ENCODE measurements at places on chromosomes 3 and 15.

- no peak for DNase-seq
Observed at GRCh38 chr3:33537133-33537532, 96.9 kb upstream of the UBP1 start.

- DNase-seq, result no peak
Observed at GRCh38 chr3:72142028-72142427, 357.1 kb upstream of the PROK2 start.

DNA sequence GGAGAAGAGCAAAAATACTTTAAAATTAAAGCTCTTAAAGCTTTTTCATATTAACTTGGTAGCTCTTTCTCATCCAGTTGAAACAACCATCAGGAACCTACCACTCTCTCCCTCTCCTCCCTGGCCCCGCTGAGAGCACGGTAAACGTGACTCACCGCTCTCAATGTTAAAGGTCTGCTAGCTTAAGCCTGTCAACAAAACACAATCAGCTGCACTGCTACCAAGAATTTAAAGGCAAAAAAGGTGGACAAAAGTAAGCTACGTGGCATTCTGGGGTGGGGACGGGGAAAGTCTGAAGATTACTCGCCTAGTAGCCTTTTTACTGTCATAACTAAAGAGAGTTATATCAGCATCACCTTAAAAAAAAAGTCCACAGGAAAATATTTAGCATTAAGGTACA, 8.4 kb upstream of the GP5 start:
- DNase-seq, result no peak

GRCh38 chr15:82890338-82890994, 62.1 kb downstream of the HOMER2 start:
- no peak for DNase-seq

GRCh38 chr15:70032509-70032908, 65.2 kb downstream of the TLE3 start:
- no peak for DNase-seq

- no peak for DNase-seq
Observed at GRCh38 chr15:50192926-50193620, 11.1 kb downstream of the SLC27A2 start.

DNA sequence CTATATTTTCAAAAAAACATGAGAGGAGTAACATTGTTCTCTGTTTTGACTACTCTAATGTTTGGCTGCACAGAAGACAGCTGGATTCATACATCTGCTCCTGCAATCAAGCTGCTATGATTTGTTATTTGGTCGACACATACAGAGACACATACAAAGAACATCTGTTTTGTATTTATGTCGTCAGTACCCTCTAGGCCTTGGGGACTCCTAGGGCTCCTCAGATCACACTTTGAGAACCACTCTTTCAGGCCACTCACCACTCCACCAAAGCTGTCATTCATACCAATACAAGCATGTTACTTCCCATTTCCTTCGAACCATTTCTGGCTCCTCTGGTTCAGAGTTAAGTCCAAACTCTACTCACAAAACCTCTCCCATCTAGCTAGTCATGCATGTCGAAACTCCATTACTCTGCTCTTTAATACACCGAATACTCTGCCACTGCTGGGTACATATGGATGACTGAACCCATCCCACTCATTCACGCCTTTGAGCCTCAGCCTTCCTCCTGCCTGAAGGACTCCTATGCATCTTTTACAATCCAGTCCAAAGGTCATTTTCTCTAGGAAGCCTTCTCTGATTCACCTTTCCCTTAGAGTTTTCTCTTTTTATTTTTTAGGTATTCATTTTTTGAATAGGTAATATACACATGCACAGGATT, 102.9 kb upstream of the ARHGEF3 start:
- DNase-seq, result no peak

- DNase-seq, result no peak
Observed at GRCh38 chr3:42519568-42519962, 17.1 kb downstream of the VIPR1 start.

- no peak for DNase-seq
Observed at GRCh38 chr15:68508485-68509189, 70.2 kb upstream of the CORO2B start.

- DNase-seq, result no peak
Observed at GRCh38 chr3:17686613-17687012, 55.8 kb downstream of the TBC1D5 start.

- no peak for DNase-seq
Observed at GRCh38 chr3:49024449-49024848, 2.5 kb downstream of the NDUFAF3 start.

DNA sequence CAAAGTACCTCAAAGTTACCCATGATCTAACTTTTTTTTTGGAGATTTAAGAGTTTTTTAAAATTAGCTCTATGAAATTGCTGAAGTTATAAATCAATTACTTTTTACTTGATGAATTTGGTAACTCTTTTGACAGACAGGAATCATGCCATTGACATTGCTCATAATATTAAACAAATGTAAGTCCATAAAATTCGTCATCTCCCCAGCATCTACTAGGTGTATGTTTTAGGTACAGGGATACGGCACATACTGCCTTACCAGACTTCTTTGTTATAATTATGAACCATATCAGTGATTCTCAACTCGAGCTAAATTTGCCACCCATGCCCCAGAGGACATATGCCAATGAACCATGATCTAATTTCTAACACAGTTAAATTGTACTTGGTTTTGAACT, 247.5 kb upstream of the TGFBR2 start:
- no peak for DNase-seq

GRCh38 chr15:52658955-52659354, 20.2 kb downstream of the ATOSA start:
- peak; percentile 37 for DNase-seq

DNA sequence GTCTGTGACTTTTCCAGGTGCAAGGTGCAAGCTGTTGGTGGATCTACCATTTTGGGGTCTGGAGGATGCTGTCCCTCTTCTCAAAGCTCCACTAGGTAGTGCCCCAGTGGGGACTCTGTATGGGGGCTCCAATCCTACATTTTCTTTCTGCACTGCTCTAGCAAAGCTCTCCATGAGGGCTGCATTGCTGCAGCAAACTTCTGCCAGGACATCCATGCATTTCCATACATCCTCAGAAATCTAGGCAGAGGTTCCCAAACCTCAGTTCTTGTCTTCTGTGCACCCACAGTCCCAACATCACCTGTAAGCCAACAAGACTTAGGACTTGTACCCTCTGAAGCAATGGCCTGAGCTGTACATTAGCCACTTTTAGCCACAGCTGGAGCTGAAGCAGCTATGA, 694.5 kb upstream of the BCHE start:
- DNase-seq, result no peak

DNA sequence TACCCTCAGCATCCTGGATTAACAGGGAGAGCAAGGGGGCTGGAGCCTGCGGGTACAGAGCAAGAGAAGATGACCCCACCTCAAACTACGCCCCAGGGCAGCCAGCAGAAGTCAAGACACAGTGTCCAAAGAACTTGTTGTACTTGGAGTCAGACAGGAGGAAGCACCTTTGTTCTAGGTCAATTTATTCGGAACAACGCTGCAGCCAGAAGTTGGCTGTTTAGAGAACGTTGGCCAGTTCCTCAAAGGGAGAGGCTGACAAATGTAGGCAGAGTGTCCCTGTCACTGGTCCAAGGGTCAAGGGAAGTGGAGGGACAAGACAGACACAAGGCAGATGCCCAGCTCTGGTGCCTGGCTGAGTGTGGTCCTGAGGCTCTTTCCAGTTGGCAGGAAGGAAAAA, 32.1 kb upstream of the PIAS1 start:
- no peak for DNase-seq

DNA sequence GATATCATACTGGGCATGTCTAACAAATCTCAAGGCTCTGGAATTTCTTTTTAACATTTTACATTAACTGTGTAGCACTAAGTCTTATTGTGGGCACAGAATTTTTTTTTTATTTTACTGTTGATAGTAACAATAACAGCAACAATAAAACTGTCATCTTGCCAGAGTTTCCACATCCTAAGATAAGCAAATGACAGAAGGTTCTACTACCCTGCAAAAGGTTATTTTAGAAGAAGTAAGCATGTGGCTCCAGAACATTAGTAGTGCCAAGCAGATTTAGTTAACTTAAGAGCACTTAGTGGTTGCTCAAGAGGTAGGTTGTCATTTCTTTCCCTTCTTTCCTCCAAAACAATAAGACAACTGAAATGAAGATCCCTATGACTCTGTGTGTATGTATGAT, 743.0 kb upstream of the CBLB start:
- DNase-seq, result no peak

GRCh38 chr3:75981401-75981800, 196.1 kb upstream of the ZNF717 start:
- no peak for DNase-seq

GRCh38 chr3:150429767-150430671, 21.9 kb downstream of the TSC22D2 start:
- DNase-seq, result no peak

DNA sequence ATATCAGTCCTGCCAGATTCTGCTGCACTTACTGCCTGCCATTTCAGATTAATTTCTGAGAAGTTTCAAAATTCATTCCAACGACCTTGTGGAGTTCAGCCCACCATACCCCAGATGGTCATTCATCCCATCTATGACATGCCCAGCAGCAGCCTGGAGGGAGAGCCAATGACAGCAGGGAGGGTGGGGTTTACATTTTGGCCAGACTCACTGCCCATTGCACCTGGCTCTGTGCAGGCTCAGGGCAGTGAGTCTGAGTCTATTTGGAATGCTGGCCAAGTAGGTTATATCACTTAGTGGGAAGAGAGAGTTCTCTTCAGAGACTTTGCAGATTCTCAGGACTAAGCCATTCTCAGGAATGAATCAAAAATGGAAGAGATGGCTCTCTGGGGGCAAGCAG, 21.5 kb downstream of the SRPRB start:
- no peak for DNase-seq

GRCh38 chr3:197181741-197182140, 116.7 kb downstream of the DLG1 start:
- no peak for DNase-seq

GRCh38 chr15:62561059-62561519, 396.0 kb upstream of the C2CD4B start:
- no peak for DNase-seq

DNA sequence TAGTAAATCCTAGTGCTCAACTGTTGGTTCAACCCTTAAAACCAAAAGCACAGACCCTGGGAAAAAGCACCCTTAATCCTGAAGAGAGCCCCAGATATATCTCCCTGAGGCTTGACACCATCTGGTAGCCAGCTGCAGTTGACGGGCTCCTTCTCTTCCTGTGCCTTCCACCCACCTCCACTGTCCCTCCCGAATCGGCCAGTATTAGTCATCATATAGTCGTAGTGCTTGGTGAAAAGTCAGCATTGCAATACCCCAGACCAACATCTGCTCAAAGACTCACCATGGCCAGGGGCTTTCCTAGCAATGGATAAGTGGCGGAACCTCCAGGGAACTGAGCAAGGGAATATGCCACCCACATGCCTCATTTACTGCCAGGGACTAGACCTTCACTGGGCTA, 125.6 kb upstream of the CRBN start:
- no peak for DNase-seq

GRCh38 chr3:109089265-109089664, 28.7 kb downstream of the MORC1 start:
- no peak for DNase-seq

DNA sequence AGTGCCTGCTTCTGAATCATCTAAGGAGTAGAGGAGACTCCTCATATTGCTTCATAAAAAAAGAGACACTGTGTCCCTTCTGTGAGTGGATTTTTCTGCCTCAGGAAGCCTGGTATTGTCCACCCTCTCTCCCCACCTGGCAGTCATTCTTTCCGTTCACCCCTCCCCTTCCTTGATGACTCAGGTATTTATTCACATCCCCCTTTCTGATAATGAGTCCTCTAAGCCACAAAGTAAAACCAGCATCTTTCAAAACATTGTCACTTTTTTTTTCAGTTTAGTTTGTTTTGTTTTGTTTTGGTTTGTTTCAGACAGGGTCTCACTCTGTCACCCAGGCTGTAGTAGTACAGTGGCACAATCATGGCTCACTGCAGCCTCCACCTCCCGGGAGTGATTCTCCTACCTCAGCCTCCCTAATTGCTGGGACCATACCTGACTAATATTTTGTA, 65.2 kb upstream of the UBE2E1 start:
- DNase-seq, result no peak

DNA sequence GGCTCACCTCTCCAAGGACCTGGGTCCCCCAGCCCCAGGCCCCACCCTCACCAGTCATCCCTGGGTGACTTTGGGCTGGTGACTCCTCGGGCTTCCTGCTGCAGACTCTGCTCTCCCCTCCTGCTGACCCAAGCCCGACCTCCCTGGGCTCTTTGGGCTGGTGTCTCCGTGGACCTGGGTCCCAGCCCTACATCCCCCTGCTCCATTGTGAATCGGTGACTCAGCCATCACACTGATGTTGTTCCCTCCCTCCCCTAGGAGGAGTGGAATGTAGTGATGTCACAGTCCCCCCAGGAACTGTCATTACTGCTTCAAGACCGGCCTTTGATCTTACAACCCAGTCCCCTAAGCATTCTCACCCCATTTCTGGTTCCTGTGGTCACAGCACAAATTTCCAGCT, 83.7 kb downstream of the ADAMTS7 start:
- no peak for DNase-seq

DNA sequence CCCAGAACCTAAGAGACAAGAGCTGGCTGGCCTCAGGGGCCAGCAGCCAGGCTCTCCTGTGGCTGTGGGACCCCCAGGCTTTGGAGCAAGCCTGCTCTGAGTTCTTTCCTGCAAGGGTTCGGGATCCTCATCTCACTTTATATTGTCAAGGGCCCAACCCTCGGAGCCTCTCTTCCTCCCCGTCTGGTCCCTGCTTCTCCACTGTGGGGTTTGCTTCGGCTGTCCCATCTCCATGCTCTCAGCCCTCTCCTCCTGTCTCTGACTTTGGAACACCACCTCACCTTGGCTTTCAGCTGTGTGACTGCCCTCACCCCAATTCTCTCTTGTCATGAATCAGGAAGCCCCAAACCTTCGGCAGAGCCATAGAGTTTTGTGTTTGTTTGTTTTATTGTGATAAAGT, 30.0 kb downstream of the MRAS start:
- no peak for DNase-seq

GRCh38 chr3:64541803-64542202, 146.0 kb downstream of the ADAMTS9 start:
- DNase-seq, result no peak

- no peak for DNase-seq
Observed at GRCh38 chr3:25355998-25356397, 72.1 kb upstream of the RARB start.

DNA sequence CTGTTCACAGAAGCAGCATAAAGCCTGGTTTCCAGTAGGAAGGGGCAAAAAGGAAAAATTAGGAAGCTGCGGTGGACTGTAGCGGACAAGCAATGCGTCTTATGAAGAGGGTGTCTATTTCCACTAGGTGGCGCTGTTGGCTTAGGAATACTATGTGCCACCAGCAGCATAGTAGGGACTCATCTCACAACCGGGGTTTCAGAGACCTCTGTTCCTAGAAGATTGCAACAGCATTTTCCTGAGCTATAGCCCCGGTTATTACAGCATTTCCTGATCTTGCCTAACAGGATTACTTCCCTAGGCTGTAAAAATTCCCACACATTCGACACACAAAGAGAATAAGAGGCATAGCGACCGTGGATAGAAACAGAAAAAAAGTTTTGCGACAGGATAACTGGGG, 683.0 kb downstream of the TBL1XR1 start:
- DNase-seq, result peak; percentile 3

Data from CD4-positive, alpha-beta T cell treated with Interleukin-17A for 1 hour (primary cell).